Aortic smooth muscle cell (primary cell): ENCODE measurements at places on chromosomes 1 and 21. TPM values are rescaled to one million over a fixed set of nuclear protein-coding genes. Genes with fewer than 3 reads are reported as not detected.

Gene COL9A2
- total RNA-seq = 0.53 and 1.1 TPM in 2 replicates

Gene OR2L2
- total RNA-seq = under 0.01 TPM in 2 replicates

Gene HEYL
- 0.19 and 0.53 TPM in 2 replicates for total RNA-seq

Gene MRPL24
- total RNA-seq = 69.2 and 94.5 TPM in 2 replicates

Gene SOX13
- total RNA-seq = 8.6 and 9.0 TPM in 2 replicates

Gene TCHH
- total RNA-seq = under 0.01 TPM in 1 of 2 replicates, not detected in the other

Gene OR6N1
- total RNA-seq = not detected in 2 replicates

Gene SMYD2
- total RNA-seq = 20.2 and 22.7 TPM in 2 replicates

Gene ATG4C
- 5.0 and 6.7 TPM in 2 replicates for total RNA-seq

Gene SLFNL1
- 0.25 and 0.26 TPM in 2 replicates for total RNA-seq

Gene TRIM63
- under 0.01 TPM in 1 of 2 replicates, not detected in the other for total RNA-seq

Gene OR2T34
- total RNA-seq = not detected in 2 replicates

Gene ZSWIM5
- total RNA-seq = 0.75 and 1.1 TPM in 2 replicates

Gene FOXO6
- 0.06 and 0.13 TPM in 2 replicates for total RNA-seq

Gene TMEM51
- 2.7 and 4.2 TPM in 2 replicates for total RNA-seq

Gene ERRFI1
- 85.6 and 178 TPM in 2 replicates for total RNA-seq

Gene ST6GALNAC5
- total RNA-seq = 0.40 and 1.1 TPM in 2 replicates

Gene TNNI3K
- total RNA-seq = 1.2 and 1.7 TPM in 2 replicates

Gene PROX1
- total RNA-seq = 0.12 and 0.13 TPM in 2 replicates

Gene CBR1
- total RNA-seq = 148 and 185 TPM in 2 replicates

Gene GJC2
- total RNA-seq = 3.2 and 4.6 TPM in 2 replicates

Gene DNALI1
- total RNA-seq = 4.4 and 8.7 TPM in 2 replicates

Gene AMY1A
- not detected in 2 replicates for total RNA-seq

Gene LRRC8C
- total RNA-seq = 3.4 and 3.6 TPM in 2 replicates

Gene S100A3
- total RNA-seq = 8.1 and 13.3 TPM in 2 replicates

Gene WNT4
- under 0.01 TPM in 1 of 2 replicates, not detected in the other for total RNA-seq

Gene TMEM82
- not detected in 2 replicates for total RNA-seq

Gene KDF1
- total RNA-seq = not detected in 2 replicates

Gene CLCA1
- not detected in 2 replicates for total RNA-seq
